Smooth muscle cell of the pulmonary artery (primary cell): ENCODE measurements at places on chromosomes 16 and 17. TPM values are rescaled to one million over a fixed set of nuclear protein-coding genes. Genes with fewer than 3 reads are reported as not detected.

Gene TBC1D28
- total RNA-seq, result not detected in 2 replicates

Gene GFAP
- 0.59 and 0.92 TPM in 2 replicates for total RNA-seq

Gene OTOP2
- not detected in 2 replicates for total RNA-seq

Gene PYY
- total RNA-seq, result not detected in 2 replicates

Gene CDH1
- total RNA-seq, result 0.13 and 0.52 TPM in 2 replicates

Gene FBXW10
- 0.03 TPM in 1 of 2 replicates, not detected in the other for total RNA-seq

Gene SLC5A10
- under 0.01 TPM in 1 of 2 replicates, not detected in the other for total RNA-seq

Gene KLHL10
- 0.20 and 0.26 TPM in 2 replicates for total RNA-seq

Gene KRTAP3-1
- not detected in 2 replicates for total RNA-seq

Gene SPAG7
- 39.8 and 47.0 TPM in 2 replicates for total RNA-seq

Gene ACSM3
- 0.65 and 0.69 TPM in 2 replicates for total RNA-seq

Gene ITGA2B
- 0.30 and 0.46 TPM in 2 replicates for total RNA-seq

Gene KRTAP9-7
- total RNA-seq, result not detected in 2 replicates

Gene CCL4
- not detected in 2 replicates for total RNA-seq

Gene TMEM235
- total RNA-seq, result not detected in 2 replicates

Gene BCAR1
- 73.6 and 165 TPM in 2 replicates for total RNA-seq

Gene CUEDC1
- total RNA-seq, result 13.9 and 14.3 TPM in 2 replicates

Gene MFSD11
- total RNA-seq, result 29.7 and 30.4 TPM in 2 replicates

Gene CLEC3A
- not detected in 2 replicates for total RNA-seq

Gene PIMREG
- total RNA-seq, result 5.4 and 15.2 TPM in 2 replicates

Gene BRIP1
- 1.7 and 3.2 TPM in 2 replicates for total RNA-seq

Gene RNF112
- 1.6 and 5.0 TPM in 2 replicates for total RNA-seq

Gene MYO15A
- 1.4 and 1.9 TPM in 2 replicates for total RNA-seq

Gene FOXN1
- total RNA-seq, result not detected in 2 replicates

Gene NPIPB12
- total RNA-seq, result 20.8 and 22.2 TPM in 2 replicates

Gene NPIPB8
- total RNA-seq, result 0.13 and 0.52 TPM in 2 replicates

Gene DHRS11
- total RNA-seq, result 4.6 and 4.9 TPM in 2 replicates

Gene PLXDC1
- 0.50 and 3.5 TPM in 2 replicates for total RNA-seq

Gene KRT27
- total RNA-seq, result not detected in 2 replicates

Gene CCL7
- 0.85 and 3.7 TPM in 2 replicates for total RNA-seq

Gene KRT33A
- total RNA-seq, result not detected in 2 replicates

Gene NMRAL1
- 41.3 and 49.3 TPM in 2 replicates for total RNA-seq
